Lower leg skin (tissue), 4 donors: ENCODE measurements at places on chromosomes 1 and 21.

GRCh38 chr1:163820766-163821165 lies 499.0 kb downstream of the NUF2 start:
- DNase-seq: no peak

DNA sequence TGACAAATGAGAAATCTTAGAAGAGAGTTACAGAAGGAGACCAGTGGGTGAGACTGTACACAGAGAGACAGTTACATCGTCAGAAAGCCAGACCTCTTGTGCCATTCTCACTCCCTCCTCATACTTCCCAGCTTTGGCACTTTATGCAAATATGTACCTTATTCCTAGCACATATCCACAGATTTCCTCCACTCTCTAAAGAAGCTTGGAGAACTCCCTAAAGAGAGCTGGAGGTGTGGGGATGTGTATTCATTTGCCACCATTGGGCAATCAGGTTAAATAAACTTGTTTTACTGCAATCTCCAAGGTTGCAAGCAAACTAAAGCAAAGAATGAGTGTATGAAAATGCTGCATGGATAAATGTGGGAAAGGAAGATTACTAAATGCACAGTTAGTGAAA lies 380.9 kb upstream of the PRMT6 start:
- no peak for DNase-seq

DNA sequence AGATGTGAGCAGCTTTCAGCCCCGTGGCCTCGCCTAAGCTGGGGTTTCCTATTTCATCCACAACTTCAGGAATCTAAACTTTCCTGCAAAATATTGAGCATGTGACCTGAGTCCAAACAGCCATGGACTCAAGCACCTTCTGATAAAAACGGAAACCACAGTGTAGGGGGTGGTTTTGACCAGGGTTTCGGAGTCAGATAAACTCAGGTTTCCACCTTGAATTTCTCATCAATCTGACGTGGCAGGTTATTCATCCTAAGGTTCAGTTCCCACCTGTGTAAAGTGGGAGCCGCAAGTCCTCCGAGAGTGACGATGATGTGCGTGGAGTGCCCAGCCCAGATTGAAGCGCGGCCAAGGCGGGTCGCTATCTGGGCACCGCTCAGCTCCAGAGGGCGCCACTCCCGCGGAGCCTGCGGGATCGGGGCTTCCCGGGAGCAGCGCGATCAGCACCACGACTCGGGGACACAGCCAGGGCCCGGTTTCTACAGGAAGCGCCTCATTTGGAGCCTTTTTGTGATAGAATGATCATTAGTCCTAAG lies 871 bp upstream of the ETS2 start:
- DNase-seq: no peak

DNA sequence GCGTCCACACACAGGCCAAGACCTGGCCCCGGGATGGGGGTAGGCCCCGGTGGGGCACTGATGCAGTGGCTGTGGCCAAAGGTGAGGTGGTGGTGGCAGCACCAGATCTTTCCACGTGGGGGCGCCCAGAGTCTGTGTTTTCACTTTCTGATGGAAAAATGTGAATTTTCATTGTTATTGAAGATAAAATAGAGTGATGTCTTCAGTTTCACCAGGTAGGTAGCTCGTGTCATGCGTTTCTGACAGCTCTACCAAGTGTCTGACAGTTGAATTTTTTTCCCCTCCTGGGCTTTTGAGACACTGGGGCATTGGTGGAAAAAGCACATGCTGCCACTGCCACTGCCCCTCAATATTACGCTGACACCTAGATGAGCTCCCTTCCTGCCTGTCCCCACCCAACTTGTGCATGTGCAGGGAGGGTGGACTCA lies 40.0 kb upstream of the MAGOH start:
- DNase-seq: peak; percentile 90

GRCh38 chr1:211947396-211948295 lies 87.7 kb downstream of the INTS7 start:
- DNase-seq: no peak

- DNase-seq: no peak
Observed at GRCh38 chr1:76185207-76185606, 110.7 kb downstream of the ST6GALNAC3 start.

GRCh38 chr1:175514387-175514953 lies 228.9 kb downstream of the TNR start:
- DNase-seq: no peak

GRCh38 chr1:147647796-147648633 lies 22.3 kb downstream of the ACP6 start:
- DNase-seq: no peak

GRCh38 chr1:34165422-34165921 lies 442 bp upstream of the CSMD2 start:
- no peak for DNase-seq

DNA sequence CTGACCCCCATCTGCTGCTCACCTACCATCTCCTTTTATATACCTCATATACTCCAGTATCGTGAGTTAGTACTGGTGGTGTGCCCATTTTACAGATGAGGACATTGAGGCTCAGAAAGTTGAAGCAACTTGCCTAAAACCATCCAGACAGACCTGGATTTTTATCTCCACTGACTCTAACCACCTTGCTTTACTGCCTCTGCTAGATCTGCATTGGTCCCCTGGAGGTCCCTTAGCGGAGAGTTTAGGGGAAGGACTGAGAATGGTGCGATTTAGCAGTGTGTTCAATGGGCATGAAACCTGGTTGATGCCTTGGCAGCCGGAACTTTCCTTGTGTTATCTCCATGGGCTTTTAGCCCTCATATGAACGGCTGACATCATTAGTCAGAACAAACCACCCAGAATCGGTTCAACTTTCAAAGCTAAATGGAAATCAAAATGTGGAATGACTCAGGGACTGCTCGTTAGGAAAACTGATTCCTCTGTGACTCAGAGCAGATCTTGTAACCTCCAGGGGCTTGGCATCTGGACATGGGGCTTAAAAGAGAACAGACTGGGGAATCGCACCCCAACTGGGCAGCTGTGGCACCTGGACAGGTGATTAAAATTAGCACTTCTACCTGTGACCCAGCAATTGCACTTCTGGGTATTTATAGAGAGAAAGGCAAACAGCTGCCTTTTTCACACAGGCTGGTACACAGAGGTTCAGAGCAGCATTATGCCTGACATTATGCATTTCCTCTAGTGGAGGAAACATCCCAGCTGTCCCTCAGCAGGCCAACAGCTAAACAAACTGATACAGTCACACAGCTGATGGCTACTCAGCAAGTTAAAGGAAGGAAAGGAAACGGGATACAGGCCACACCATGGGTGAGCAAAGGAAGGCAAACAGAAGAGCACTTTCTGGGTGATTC lies 25.3 kb downstream of the TMEM51 start:
- no peak for DNase-seq

DNA sequence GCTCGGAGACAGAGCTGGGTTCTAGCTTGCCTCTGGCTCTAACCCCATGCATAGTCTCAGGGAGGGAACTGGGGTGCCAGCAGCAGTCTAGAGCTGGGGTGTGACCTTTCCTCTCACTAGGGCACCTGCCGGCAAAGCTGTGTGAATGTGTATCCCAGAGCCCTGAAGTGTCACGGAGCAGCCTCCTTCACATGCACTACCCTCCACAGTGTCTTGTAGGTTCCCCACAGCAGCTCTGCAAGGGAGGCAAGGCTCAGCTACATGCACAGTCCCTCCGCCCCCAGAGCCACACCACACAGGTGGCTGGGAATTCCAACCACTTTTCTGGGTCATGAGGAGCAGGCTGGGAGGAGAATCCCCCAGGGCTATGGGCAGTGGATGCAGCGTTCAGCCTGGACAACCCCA lies 7.7 kb upstream of the HPCA start:
- DNase-seq: no peak

- DNase-seq: no peak
Observed at GRCh38 chr1:1841575-1841995, 49.3 kb downstream of the GNB1 start.

DNA sequence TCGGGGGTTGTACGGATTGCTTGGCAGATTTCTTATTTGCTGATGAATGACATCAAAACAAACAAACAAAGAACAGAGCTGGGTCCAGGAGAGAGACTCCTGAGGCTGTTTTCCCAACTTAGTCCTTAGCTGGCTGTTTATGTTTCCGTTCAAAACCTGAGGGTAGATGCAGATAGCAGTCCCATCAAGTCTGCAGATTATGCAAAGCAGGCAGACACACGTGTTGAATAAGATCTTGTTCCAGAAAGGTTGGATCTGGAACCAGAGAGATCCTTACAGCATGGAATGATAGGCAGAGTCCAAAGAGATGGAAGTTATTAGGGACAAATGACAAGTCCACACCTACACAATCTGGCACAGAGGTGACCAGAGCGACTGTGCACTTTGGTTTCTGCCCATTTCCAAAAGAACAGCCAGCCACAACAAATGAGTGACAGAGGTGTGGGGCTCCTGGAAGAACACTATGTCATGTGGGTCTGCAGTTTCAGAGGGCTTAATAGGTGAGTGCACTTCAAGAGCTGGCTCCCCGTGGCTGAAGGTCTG lies 65.5 kb downstream of the MAN1C1 start:
- DNase-seq: no peak

DNA sequence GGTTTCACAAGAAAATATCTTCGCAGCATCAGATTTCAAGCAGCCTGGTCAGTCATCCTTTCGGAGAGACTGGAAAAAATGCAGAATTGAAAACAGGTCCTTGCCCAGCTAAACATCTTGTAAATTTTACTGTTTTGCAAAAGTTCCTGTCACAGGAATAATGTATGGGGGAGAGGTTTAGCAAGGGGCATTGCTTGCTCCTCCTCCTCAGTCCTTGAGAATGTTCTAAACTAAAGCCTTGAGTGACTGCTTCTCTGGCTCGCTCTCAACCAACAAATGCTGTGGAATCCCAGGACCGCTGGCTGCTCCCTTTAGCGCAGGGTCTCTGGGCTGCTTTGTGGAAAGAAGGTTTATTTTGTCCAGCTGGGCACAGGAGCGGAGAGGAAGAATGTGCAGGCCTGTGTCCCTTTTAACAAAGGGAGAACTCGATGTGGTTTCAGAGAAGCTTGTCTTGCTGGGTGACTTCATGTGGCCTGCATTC lies 33.6 kb upstream of the FHAD1 start:
- DNase-seq: peak; percentile 32

GRCh38 chr21:35329940-35330660 lies 281.0 kb upstream of the RUNX1 start:
- DNase-seq: no peak

- DNase-seq: no peak
Observed at GRCh38 chr1:6417961-6418667, 1.6 kb downstream of the HES2 start.

- no peak for DNase-seq
Observed at GRCh38 chr1:18907917-18908845, 5.8 kb upstream of the ALDH4A1 start.

GRCh38 chr21:15354516-15354915 lies 289.7 kb upstream of the NRIP1 start:
- DNase-seq: no peak

- no peak for DNase-seq
Observed at GRCh38 chr1:1294250-1294890, 13.4 kb downstream of the ACAP3 start.

- no peak for DNase-seq
Observed at GRCh38 chr1:50610563-50610962, 187.3 kb upstream of the DMRTA2 start.

DNA sequence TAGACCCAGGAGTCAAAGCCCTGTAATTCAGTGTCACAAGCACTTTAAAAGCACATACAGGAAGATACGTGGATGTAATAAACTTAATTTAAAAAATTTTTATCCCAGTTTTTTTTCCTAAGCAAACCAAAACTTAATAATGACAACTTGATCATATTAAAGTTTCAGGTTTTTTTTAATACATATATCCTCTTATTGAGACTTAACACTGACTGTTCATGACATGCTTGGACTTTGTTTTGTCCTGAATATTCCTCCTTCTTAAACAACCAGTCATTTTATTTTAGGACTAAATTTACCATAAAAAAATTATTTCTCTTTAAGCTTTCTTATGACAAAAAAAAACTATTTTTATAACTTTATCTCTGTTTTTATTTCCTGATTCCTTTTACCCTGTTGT lies 64.1 kb downstream of the WDR4 start:
- no peak for DNase-seq

- no peak for DNase-seq
Observed at GRCh38 chr21:33158654-33159053, 71.1 kb upstream of the IFNAR2 start.

GRCh38 chr1:156106624-156107488 lies 7.7 kb upstream of the LMNA start:
- DNase-seq: no peak

GRCh38 chr21:15247613-15248012 lies 182.8 kb upstream of the NRIP1 start:
- no peak for DNase-seq

DNA sequence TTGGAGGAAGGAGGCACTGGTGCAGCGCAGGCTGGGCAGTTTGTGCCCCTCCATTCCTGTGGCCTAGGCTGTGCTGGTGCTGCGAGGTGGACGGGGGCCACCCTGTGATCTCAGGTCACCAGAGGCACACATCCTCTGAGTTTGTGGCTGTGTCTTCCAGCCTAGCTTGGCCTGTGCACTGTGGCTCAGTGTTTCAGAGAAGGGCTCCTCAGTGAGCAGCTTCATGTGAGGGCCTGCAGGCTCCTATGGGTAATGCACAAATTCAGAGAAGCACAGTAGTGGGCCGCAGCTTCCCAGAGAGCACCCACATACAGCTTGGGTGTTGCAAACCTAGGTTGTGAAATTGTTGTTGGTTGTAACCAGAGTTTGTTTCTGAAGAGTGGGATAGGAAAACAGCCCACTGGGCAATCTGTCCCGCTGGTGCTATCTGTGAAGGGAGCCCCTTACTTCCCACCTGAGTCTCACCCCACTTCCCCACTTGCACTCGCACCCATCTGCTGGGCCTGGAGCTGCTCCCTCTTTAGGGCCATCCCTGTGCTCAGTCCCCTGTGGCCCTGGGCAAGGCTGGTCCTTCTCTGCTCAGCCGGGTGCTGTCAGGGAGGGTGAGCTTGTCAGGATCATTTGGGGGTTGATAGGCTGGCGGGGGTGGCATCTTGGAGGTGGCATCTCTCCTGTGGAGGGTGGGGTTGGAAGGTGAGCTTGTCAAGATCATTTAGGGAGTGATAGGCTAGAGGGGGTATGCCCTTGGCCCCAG lies 30.2 kb downstream of the SNAP47 start:
- DNase-seq: no peak

DNA sequence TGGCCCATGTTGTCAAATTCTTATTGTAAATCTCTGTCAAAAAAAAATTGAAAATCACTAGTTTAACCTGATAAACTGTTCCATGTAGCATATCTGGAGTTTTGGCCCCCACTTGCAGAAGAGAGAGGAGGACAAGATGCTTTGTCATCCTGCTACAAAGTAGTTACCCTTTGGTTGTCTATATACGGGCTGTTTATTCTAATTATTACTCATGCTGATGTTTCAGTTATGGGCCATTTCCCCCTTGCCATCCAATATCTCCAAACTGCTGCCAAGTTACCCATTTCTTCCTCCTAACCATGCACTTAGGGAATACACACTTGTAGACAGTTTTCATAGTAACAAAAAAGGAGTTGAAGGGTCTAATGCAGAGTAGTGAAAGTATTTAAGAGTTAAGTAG lies 22.6 kb downstream of the STX12 start:
- DNase-seq: no peak
